Hepatic stellate cell (primary cell): ENCODE measurements at places on chromosomes 1 and 21.

- no peak for DNase-seq
Measured at GRCh38 chr21:35469498-35469897, 420.4 kb upstream of the RUNX1 start.

- DNase-seq: no peak
Measured at GRCh38 chr1:107867897-107868296, 97.1 kb downstream of the VAV3 start.

GRCh38 chr1:230400007-230400344 is 26.2 kb downstream of the PGBD5 start:
- DNase-seq: no peak

DNA sequence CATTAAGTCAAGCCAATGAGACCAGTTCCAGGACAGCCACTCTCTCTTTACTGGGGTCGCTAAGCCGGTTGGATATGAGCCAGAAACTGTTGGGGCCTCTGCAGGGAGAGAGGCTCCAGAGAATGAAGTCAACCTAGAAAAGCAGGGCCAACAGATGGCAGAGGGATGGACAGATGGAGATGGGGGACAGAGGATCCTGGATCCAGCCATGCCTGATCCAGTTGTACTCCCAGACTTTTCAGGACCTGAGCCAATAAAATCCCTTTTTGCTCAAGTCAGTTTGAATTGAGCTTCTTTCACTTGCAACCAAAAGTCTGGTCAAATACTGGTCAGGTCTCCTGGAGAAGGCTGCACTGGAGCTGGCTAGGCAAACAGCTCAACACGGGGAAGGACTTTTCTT is 2.2 kb downstream of the DHCR24 start:
- DNase-seq: no peak

DNA sequence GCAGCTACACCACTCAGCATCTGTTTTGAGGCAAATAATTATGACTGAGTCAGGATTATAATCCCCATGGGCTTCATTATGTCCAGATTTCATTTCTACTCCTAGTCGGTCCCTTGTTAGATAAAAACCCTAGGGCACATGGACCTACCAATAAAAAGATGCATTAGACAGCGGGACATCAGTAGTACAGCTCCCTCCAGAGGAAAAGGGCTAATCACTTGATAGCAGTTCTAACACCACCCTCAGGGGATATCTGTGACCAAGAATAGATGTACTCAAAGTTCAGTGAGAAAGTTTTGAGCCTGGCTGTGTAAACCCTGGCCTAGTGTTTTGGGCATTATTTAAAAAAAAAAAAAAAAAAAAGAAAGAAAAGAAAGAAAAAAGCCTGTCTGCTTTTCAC is 10.0 kb downstream of the GJA8 start:
- no peak for DNase-seq

GRCh38 chr1:221911714-221912113 is 169.8 kb upstream of the DUSP10 start:
- no peak for DNase-seq

DNA sequence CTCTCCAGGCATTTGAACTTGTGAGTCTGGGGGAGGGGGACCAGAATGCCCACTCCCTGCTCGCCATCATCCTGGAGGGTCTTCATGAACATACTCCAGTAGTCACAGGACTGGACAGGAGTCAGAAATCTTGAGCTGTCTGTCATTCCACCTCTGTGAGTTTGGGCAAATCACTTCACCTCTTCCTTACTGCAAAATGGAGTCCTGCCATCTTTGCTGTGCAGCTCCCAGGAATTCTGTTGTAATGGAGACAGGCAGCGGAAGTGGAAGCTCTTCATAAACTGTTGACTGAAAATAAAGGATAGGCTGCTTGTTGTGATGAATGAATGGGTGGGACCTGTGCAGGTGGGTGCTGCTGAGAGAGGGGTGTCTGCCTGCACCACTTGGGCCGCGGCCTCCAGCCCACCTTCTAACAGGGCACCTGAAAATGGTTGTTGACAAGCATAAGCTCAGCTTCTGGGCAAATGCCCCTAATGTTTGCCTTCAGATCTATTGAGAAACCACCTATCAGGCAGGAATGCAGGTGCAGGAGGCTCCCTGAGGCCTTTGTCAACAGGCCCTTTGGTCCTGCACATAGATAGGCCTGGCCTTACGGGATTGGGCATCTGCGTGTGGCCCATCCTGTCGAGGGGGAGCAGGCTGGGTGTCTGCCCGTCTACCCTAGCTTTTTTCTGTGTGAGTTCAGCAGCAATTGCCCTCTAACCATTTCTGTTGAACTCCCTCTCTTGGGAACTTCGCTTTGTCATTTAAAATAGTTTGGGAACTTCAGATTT is 321.0 kb downstream of the RPS6KC1 start:
- DNase-seq: no peak

GRCh38 chr21:44552136-44552535 is 831 bp upstream of the KRTAP10-2 start:
- no peak for DNase-seq

GRCh38 chr1:66492424-66492823 is 41.5 kb upstream of the SGIP1 start:
- no peak for DNase-seq

DNA sequence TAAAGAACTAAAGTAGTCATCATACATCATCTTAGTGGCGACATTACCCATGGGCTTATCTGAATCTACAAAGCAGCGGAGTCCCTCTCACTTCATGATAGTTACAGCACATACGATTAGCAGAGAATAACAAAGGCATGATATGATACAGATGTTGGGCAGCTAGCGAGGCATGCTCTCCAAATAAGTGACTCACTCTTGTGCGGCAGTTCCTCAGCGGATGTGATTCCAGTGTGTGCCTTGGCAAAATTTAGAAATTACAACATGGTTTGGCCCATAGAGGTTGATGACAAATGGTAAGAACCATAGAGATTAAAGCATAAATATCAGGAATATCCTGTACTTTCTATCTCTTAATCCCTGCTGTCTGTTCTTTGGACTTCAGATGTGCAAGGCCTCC is 48.1 kb upstream of the PAXBP1 start:
- peak; percentile 28 for DNase-seq
